Left kidney (tissue), 8 donors: ENCODE measurements at places on chromosomes 7 and 10. TPM values are rescaled to one million over a fixed set of nuclear protein-coding genes. Genes with fewer than 3 reads are reported as not detected.

GRCh38 chr10:69352569-69353264 lies 64.0 kb downstream of the TACR2 start:
- no peak for DNase-seq

GRCh38 chr10:77027141-77027540 lies 610.5 kb downstream of the KCNMA1 start:
- no peak for DNase-seq

GRCh38 chr7:55099066-55099820 lies 80.4 kb downstream of the EGFR start:
- DNase-seq: no peak

- DNase-seq: peak; percentile 41
Measured at GRCh38 chr10:96416643-96417042, 57.8 kb upstream of the OPALIN start.

DNA sequence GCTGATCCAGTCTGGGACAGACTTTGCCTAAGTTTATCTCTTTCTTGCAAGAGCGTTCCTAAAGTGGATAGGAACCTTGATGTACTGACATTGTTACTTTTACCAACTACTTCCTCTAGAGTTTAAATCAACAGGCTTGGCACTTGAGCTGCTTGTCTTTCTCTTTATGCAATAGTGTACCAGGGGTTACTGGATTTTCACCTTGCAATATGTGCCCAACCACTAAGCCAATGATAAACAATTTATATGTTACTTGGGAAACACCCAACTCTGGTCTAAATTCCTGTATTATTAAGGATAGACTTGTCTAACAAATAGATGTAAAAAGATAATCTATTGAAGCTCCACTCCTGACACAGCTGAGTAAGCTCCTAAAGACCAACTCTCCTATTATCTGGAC lies 470.2 kb downstream of the SH2D4B start:
- DNase-seq: no peak

- peak; percentile 49 for DNase-seq
Measured at GRCh38 chr7:135911099-135911498, 66.1 kb downstream of the MTPN start.

INMT gene
- polyA plus RNA-seq: 1.1 TPM

DNA sequence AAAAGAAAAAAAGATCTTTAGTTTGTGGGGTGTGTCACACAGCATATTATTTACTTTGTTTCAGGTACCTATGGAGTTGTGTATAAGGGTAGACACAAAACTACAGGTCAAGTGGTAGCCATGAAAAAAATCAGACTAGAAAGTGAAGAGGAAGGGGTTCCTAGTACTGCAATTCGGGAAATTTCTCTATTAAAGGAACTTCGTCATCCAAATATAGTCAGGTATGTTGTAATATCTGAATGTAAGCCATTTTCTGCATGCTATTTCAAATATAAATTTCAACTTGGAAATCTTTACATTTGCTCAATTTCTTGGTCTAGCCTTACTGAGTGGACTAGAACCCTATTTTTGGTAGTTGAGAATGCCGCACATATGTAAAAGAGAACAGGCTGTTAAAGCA lies 6.4 kb downstream of the CDK1 start:
- DNase-seq: no peak
